ENCODE measurements at places on chromosomes 6 and 20.

DNA sequence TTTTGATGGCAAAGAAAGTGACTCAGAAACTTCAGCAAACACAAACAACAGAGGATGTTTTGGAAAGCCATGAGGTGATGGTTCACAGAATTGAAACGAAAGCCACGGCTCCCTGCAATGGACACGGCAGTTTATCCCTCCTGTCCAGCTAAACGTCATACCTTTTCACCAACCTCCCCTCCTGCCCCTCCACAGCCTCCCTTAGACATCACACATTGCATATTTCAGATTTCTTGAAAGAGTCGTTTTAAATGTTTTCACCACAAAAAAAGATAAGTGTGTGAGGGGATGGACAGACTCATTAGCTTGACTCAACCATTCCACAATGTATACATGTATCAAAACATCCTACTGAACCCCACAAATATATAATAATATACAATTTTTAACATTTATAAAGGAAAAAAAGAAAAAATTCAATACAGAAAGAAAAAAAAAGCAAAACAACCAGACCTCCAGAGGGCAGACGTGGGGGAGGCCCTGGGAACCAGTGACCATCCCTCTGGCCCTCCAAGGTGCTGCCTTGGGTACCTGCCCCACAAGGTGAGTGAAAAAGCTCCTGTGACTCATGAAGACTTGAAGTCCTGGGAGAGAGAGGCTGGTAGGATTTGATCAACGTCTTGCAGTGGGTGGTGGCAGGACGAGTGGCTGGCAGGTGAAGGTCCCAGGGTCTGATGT is 117.2 kb upstream of the THBS2 start:
- DNase-seq, result no peak

GRCh38 chr6:156901309-156902019 is 124.3 kb downstream of the ARID1B start:
- DNase-seq, result no peak

- DNase-seq, result no peak
These were observed 2.2 kb downstream of the TFAP2A start for GRCh38 chr6:10412461-10413261.

DNA sequence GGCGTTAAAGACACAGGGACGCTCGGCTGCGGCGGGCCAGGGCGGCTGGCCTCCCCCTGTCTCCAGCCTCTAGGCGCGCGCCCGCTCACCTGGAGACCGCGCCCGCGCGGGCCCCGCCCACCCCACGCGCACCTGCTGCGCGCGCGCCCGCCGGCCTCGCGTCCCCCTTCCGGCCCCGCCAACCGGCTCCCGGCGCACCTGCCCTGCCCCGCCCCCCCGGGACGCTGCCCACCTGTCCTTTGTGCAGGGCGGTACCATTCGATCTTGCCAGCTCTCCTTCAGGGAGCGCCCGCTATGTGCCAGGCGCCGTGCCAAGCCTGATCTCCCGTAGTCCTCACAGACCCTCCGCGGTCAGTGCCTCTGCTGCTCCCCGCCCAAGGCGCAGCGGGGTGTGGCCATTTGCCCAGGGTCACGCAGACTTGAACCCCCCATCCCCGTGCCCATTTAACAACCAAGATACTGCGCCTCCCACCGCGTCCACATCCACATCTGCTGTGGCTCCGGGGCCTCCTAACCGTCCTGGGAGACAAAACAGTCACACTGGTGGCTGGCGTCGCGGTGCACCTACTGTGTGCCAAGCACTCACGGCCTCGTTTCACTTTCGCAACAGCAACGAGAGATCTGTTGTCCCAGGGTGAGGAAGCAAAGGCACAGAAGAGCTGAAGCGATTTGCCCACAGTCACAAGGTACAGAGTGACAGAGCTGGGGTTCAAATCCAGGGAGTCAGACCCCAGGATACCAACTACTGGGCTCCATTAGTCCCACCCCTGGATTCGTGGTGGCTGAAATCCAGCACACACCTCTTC is 48.1 kb downstream of the NOL4L start:
- peak; percentile 81 for DNase-seq

DNA sequence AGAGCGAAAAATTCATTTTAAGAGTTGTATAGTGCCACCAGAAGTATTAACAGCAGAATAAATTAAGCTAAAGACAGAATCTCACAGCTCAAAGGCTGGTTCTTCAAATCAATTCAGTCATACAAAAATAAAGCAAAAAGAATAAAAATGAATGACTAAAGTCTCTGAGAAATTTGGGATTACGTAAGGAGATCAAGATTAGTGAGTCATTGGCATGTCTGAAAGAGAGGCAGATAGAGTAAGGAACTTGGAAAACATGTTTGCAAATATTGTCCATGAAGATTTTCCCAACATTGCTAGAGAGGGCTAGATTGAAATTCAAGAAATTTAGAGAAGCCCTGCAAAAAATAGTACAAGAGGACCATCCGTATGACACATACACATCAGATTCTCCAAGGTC is 1413.9 kb upstream of the ADGRB3 start:
- no peak for DNase-seq

DNA sequence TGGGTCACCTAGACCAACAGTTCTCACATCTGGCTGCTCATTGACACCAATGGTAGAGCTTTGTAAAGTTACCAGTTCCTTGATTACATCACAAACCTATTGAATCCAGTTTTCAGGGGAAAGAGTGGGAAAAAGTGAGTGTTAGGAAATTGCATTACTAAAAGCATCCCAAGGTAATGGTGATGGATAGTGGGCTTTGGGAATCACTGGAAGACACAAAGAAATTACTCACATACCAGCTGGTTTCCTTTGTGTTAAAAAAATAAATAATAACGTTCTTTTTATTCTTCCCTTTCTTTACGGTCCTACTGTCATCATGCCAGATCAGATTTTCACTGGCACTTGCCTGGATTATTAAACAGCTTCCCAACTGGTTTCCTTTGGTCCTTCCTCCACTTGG is 370.7 kb downstream of the RFPL4B start:
- no peak for DNase-seq

- DNase-seq, result no peak
These were observed 315.7 kb downstream of the FOXA2 start for GRCh38 chr20:22268675-22269074.

- no peak for DNase-seq
These were observed 18.3 kb downstream of the KIF16B start for GRCh38 chr20:16554766-16555543.

DNA sequence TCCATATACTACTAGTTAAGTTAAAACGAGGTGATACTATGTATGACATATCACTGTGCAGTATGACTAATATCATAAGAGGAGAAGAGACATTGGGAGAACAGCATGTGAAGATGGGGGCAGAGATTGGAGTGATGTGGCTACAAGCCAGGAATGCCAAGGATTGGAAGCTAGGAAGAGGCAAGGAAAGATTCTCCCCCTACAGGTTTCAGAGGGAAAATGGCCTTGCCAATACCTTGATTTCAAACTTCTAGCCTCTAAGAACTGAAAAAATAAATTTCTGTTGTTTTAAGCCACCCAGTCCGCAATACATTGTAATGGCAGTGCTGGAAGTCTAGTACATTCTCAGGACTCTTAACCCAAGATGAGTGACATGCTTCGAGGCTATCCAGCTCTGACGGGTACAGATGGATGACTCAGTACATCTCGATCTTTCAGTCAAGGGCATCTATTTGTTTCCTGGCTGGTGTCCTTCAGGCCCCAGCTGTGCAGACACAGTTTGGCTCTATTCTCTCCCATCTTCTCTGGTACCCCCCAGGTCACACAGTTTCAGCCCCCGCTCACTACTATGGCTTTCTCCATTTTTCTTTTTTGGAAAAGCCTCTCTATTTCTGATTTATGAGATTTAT is 55.5 kb upstream of the THEMIS start:
- DNase-seq, result no peak

- no peak for DNase-seq
These were observed 10.0 kb downstream of the AFDN start for GRCh38 chr6:167836721-167837120.

DNA sequence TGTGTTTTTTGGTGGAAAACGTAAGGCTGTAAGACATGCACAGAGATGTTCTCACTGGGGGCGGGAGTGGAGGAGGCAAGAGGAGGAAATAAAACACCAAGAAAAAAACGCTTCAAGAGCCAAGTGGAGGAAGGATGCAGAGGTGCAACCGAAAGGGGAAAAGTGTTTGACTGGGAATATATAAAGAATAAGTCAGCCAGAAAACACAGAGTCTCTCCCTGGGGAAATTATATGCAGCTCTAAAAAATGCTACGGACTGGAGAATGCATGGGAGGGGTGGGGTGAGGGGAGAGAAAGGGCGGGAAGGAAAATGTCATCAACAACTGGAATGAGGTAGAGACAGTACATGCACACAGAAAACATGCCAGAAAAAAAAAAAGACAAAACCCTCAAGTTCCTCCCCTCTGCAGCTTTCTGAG is 133.5 kb downstream of the SCML4 start:
- DNase-seq, result no peak
